ENCODE measurements at places on chromosomes 16 and 17.
A peak's percentile ranks its signal among the peaks of the same experiment; 100 is the strongest.

GRCh38 chr17:27846042-27846655, 45.8 kb upstream of the NOS2 start:
- no peak for DNase-seq

- no peak for DNase-seq
Measured at GRCh38 chr16:56362706-56363105, 62.6 kb downstream of the AMFR start.

DNA sequence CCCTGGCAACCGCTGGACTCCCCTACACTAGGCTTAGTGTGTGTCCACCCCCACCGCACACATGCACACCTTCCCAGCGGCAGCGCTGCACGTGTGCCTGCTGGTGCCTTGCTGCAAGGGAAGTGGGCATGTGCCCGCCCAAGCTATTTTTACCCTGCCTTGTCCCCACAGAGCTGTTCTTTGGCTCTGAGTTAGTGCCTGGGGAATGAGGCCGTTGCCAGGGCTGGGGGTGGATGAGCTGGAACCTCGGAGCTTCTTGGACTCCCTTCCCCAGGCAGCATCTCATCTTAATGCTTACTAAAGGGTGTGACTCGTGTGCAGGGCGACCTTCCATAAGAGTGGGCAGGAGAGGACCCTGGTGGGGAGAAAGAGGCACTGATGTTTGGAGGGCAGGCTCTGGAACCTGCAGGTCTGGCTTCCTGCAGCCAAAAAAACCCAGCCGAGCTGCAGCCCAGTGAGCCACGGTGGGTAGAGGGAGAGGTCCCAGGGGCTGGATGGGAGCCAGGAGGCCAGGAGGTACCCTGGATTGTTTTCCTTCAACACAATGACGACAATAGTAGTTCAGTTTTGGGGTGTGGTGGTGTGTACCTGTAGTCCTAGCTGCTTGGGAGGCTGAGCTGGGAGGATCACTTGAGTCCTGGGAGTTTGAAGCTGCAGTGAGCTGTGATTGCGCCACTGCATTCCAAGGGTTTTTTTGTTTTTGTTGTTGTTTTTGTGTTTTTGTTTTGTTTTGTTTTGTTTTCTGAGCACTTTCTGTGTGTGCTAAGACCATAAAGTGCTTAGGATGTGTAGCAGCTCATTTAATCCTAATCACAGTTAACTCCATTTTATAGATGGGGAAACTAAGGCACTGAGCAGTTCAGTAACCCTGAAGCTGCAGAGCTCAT, 119.1 kb downstream of the RAB11FIP4 start:
- DNase-seq: no peak

- peak; percentile 69 for DNase-seq
Measured at GRCh38 chr16:13919330-13919682, 648 bp upstream of the ERCC4 start.

GRCh38 chr17:67015001-67015400, 29.4 kb upstream of the CACNG1 start:
- DNase-seq: no peak

DNA sequence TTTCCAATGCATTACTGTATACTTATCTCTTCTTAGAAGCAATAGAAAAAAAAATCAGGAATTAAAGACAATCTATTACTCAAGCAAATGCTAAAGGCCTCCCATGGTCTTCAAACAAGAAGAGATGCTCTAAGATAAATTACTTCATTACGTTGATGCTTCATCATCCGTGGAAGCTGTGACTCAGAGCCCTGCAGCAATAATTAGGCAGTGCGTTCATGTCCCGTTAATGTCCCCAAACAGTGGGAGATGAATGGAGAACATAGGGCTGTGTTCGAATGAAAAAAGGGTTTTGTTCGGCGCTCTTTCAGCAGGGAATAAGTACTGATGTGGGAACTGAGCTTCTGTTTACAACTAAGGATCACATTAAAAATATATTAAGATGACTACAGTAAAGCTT, 15.9 kb upstream of the PDXDC1 start:
- DNase-seq: no peak

DNA sequence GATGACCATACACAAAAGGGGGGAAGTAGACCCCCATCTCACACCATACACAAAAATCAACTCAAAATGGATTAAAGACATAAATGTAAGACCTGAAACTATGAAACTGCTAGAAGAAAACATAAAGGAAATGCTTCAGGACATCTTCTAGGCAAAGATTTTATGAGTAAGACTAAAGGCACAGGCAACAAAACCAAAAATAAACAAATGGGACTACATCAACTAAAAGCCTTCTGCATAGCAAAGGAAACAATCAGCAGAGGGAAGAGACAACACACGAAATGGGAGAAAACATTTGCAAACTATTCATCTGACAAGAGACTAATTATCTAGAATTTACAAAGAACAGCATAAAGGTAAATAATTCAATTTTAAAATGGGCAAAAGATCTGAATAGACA, 152.1 kb downstream of the AXIN2 start:
- DNase-seq: no peak

Measured in NCI-H2227 treated with DMSO at 0.1 percent for 48 hours (cell line).